ENCODE measurements at places on chromosomes 2 and 18.

GRCh38 chr2:231722721-231723307, 14.5 kb downstream of the PTMA start:
- DNase-seq, result no peak

DNA sequence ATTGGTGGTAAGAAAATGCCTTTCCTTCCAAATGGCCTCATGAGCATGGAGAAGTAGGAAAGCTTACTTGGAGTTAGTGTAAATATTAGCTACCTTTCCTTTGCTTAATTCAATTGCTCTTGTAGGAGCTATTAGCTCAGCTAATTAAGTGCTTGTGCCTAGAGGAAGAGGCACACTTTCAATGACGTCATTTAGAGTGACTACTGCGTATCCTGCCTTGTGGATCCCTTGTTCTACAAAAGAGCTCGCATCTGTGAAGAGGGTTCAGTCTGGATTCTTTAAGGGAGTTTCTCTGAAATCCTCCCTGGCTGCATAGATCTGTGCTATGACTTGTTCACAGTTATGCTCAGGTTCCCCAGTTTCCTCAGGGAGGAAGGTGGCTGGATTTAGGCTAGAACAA, 122.5 kb upstream of the SPHKAP start:
- no peak for DNase-seq

DNA sequence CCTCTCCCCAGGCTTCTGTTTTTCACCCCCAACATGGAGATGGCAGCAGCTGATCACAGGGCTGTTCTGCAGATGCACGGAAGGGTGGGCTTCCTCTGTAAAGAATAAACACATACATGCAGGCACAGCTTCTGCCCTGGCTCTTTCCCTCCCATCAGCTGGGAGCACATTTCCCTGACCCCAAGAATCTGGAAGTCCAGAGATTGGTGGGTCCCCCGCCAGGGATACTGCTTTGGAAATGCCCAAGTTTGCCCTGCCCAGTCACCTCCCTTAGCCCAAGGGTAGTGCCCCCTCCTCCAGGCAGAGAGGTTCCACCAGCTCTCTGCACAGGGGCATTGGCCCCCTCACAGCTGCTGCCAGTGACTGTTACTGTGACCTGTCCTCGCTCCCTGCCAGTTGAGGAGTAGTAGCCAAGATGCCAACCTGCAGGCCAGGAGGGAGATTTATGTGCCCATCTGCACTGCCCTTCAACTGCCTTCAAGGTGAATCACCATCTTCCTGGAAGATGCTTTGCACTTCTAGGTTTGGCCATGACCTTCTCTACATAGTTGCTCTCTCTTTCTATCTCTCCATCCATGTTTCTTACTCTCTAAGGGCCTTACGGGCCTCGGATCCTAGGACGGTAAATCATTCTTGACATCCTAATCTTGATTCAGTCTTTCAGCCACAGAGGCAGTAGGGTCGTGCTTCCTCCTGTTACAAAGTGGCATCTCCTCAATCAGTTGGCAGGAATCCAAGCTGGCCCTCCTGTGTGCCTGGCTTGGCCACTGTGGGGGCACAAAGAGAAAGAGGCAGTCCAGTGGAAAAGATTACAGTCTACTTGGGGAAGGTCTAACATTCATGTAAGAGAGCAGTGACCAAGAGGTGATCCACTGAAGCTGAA, 121.8 kb downstream of the CTIF start:
- no peak for DNase-seq

GRCh38 chr2:232213176-232213575, 165.4 kb upstream of the ALPP start:
- no peak for DNase-seq

- no peak for DNase-seq
Observed at GRCh38 chr2:18312818-18313217, 247.6 kb downstream of the RDH14 start.

GRCh38 chr2:3465844-3466481, 53.4 kb downstream of the ADI1 start:
- no peak for DNase-seq

- DNase-seq, result no peak
Observed at GRCh38 chr2:99634234-99634633, 144.4 kb upstream of the REV1 start.

- DNase-seq, result no peak
Observed at GRCh38 chr2:240236217-240237111, 96.0 kb upstream of the OTOS start.

DNA sequence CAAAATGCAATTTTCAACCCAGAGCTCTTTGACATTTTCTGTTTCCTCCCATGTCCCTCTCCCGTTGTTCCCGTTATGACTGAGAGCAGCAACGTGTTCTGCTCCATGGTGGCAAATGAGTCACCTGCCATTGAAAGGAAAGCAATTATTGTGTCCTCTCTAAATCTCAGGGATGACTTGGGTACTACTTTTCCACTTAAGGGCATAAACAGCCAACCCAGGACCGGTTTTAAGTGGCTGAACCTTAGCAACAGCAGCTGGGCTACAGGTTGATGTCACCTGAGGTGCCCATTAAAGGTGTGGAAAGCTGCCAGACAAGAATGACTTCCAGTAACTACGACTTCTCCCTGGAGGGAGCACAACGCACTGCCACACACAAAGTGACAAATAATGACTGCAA, 236.8 kb downstream of the NCKAP5 start:
- no peak for DNase-seq

- DNase-seq, result no peak
Observed at GRCh38 chr2:27105981-27106380, 12.9 kb downstream of the CGREF1 start.

DNA sequence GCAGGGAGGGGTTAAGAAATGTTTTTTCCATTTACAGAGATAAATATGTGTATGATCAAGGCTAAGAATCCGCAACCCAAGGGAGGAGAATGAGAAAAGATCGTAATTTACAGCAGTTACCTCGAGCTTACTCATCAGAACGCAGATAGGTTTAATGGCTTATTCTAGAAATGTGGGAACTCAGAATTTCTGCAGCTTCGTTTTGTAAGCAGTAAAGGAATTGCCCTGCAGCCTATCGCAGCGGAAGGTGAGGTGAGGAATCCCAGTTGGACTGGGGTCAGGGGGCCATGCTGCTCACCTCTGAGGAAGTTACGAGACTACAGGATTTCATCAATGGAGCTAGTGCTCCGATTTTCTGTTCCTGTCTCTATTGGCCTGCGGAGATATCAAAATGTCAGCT, 8.1 kb upstream of the TMEM200C start:
- no peak for DNase-seq

DNA sequence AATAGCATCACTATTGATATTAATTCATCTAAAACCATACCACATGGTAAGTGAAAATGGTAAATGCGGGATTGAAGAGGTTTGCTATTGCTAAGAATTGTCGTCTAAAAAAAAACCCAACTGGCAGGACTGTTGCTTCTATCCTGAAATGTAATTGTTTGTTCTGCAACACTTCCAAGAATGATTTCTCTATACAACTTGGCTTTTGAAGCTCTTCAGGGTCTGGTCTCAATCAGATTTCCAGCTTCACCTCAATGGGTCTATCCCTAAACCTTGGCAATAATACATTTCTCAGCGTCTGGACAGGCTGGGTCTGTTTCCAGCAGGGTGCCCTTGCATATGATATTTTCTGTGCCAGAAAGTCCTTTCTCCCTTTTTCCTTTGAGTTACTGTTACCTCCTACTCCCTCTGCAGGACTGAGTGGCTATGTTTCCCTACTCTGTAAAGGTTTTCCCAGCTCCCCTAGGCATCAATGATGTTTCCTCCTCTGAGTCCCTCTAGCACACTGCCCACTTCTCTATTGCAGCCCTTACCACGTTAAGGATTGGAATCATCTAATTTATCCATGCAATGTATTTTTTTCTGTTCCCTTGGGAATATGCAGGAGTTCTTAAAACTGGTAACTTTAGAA, 118.2 kb upstream of the REV1 start:
- DNase-seq, result no peak

GRCh38 chr2:43192744-43193651, 33.4 kb downstream of the ZFP36L2 start:
- DNase-seq, result no peak

- DNase-seq, result no peak
Observed at GRCh38 chr2:65026704-65027464, 29.3 kb upstream of the CEP68 start.

DNA sequence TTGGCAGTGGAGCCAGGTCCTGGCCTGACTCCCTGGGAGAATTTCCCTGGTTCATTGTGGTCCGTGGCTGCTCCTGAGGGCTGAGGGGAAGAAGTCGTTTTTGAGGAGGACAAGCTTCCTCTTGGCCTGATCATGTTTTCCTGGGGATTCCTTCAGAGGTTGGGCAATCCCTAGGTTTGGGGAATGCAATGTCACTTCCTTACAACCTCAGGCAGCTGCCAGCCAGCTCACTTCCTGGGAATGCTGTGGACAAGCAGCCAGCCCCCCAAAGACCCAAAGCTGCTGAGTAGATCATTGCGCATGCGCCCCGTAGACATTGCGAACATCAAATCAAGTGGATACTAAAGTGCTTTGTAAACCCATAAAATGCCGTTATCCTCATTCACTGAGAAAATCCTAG, 7.7 kb upstream of the DNMT3A start:
- no peak for DNase-seq

GRCh38 chr2:186044761-186045160, 306.2 kb downstream of the FSIP2 start:
- no peak for DNase-seq
